ENCODE measurements at places on chromosomes 6 and 20.

DNA sequence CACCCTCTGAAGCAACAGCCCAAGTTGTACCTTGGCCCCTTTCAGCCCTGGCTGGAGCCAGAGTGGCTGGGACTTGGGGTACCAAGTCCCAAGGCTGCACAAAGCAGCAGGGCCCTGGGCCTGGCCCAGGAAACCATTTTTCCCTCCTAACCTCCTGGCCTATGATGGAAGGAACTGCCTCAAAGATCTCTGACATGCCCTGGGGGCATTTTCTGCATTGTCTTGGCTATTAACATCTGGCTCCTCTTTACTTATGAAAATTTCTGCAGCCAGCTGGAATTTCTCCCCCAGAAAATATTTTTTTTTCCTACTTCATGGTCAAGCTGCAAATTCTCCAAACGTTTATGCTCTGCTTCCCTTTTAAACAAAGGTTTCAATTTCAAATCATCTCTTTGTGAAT is 269.4 kb upstream of the CDYL start:
- no peak for DNase-seq

GRCh38 chr6:114453737-114454276 is 111.0 kb upstream of the HS3ST5 start:
- DNase-seq = no peak

DNA sequence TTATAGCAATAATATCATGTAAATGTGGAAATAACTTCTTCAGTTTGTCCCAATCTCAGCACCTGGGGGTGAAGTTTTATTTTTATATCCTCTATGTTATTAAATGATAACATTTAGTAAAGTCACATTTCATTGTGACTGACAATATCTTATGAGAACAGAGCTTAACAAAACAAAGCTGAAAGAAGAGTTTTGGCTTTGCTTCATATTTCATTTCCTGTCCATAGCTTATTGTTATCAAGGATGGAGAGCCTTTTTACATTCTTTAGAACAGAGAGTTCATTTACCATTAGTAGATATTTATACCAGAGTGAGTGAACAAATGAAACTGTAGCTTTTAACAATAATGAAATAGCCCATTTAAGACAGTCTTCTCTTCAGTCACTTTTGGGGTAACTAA is 231.9 kb upstream of the SGK1 start:
- no peak for DNase-seq

DNA sequence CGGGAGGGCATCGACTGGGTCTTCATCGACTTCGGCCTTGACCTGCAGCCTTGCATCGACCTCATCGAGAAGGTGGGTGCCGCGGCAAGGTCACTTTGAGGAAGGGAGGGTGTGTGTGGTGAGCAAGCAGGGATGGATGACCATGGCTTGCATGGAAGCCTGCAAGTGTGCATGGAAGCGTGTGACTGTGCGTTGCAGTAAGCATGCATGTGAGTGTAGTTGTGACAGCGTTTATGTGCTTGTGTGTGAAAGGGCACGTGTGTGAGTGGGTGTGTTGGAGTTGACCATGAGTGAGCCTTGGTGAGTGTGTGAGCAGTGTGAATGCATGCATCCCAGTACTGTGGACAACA is 32.5 kb downstream of the MYH7B start:
- DNase-seq = no peak

- no peak for DNase-seq
Observed at GRCh38 chr6:37680668-37681067, 17.0 kb downstream of the MDGA1 start.

- no peak for DNase-seq
Observed at GRCh38 chr6:152386131-152386530, 251.0 kb downstream of the SYNE1 start.

All from T-helper 17 cell (primary cell).